ENCODE measurements at places on chromosomes 5 and 9. TPM values are rescaled to one million over a fixed set of nuclear protein-coding genes. Genes with fewer than 3 reads are reported as not detected.

DNA sequence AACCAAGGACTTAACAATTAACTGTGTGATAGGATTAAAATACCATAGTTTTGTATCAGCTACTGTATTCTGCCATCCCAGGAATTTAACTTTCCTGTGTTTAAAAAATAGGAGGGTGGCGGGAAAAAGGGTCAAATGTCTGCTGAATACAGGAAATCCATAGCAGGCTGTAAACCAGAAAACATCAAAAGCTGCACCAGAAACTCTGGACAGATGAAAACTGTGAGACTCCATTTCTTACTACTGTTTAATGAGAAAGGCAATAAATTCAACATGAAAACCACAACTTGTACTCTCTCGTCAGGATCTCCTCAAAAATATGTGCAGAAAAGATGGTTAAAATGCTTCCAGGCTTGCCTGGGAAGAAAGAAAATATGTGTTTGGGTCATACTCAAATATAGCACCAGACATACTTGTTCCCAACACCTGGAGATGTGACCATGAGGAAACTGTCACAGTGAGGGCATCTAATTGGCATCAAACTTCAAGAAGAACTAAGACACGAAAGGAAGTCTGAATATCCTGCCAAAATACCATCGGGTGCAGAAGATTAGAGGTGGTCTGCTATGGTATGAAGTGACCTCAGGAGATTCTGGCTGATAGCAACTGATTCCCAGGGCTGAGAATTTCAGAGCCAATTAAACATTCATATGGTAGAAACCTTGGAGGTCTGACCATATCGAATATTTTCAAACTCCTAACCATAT lies 164.7 kb upstream of the TARS1 start:
- H3K27ac ChIP-seq = no peak overlapping the region
- no peaks in the 10 kb centered on the region for H3K4me1 ChIP-seq
- no peaks in the 10 kb centered on the region for H3K27me3 ChIP-seq

DNA sequence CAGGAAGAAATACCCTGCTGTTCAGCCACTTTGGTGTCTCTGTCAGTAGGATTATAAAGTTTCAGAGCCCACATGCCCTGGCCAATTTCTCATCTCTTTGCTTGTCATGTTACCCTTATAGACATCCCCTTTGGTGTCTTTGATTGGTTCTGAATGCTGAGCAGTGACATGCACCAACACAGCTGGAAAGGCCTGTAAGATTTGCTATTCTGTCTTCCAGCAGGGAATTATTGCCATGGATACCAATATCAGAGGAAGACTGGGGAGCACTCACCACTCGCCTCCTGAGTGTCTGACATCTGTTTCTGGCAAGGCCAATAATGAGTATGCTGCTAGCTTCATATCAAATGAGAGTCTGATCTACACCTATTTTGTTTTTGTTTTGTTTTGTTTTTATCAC lies 34.4 kb downstream of the RAB3C start:
- no peaks in the 10 kb centered on the region for H3K4me1 ChIP-seq
- H3K27ac ChIP-seq = no peak overlapping the region
- no peaks in the 10 kb centered on the region for H3K27me3 ChIP-seq
- no peaks in the 10 kb centered on the region for H3K36me3 ChIP-seq
- no peak overlapping the region for H3K4me3 ChIP-seq

The CCDC192 gene
- total RNA-seq = not detected

The FUT7 gene
- 3.9 TPM for total RNA-seq

DNA sequence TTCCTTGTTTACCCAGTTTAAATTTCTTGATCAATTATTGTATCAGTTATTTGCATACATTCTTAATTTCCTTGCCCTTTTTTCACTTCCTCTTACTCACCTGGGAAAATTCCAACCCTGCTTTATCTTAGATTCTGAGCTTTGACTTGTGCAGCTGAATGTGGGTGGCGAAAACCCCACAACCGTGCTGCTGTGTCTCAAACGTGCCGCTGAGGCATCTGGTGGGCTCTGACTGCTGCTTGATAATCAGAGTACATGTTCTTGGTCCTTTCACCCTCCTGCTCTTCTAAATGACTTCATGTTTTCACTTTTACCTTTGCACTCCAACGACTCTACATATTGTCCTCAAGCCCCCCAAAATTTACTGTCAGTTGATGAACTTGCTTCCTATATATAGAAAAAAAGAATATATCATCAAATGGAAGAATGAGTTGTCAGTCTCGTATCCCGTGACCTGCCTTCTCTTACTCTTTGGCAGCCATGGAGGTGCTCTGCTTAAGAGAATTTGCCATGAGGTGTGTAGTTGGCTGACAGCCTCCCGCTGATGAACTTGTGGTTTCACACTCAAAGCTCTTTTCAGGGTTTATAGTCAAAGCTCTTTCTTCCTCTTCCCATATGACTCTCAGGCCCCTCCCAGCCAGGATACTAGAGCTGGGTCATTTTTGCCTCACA lies 14.0 kb upstream of the JAK2 start:
- H3K4me3 ChIP-seq = no peak overlapping the region
- H3K27me3 ChIP-seq = no peaks in the 10 kb centered on the region
- H3K27ac ChIP-seq = no peak overlapping the region
- no peaks in the 10 kb centered on the region for H3K36me3 ChIP-seq
- peaks cover 11% of the 10 kb centered on the region for H3K4me1 ChIP-seq

DNA sequence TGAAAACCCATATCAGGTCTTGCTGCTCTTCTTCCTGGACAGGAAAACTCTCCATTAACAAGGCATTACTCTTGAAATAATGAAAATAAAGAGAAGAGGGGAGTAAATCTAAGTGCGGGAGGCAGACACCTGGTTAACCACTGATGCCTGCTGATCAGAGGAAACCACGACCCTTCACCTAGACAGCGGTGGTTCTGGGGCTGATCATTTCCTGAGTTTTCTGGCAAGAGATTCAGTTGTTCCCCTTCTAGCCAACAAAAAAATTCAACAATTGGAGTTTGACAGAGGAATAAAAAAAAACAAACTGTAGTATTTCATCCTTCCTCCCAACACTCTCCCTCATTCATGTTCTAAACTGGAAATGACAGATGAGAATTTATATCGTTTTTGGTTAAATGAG lies 3.0 kb downstream of the RLN2 start:
- no peaks in the 10 kb centered on the region for H3K36me3 ChIP-seq
- peak; percentile 38 for DNase-seq
- no peak overlapping the region for H3K4me3 ChIP-seq
- H3K4me1 ChIP-seq = peaks cover 6% of the 10 kb centered on the region
- no peak overlapping the region for H3K27ac ChIP-seq

- H3K4me3 ChIP-seq = no peak overlapping the region
- no peaks in the 10 kb centered on the region for H3K36me3 ChIP-seq
- no peaks in the 10 kb centered on the region for H3K4me1 ChIP-seq
- no peak overlapping the region for H3K27ac ChIP-seq
Observed at GRCh38 chr5:107058803-107059202, 611.9 kb downstream of the EFNA5 start.

DNA sequence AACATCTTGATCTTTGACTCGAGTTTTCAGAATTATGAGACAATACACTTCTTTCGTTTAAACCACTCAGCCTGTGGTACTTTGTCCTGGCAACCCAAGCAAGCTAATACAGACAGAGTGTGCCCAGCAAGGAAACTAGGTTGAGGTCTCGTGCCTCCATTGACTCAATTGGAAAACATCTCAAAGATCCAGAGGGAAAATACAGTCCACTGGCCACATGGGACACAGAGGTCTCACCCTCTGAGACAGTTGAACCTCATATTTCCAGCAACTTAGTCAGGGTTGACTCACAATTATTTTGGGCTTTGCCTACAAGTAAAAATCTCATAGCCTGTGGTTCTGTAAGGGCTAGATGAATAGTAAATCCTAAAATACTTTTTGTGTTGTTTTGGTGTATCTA lies 631.5 kb downstream of the MTRR start:
- no peak overlapping the region for H3K27ac ChIP-seq
- no peaks in the 10 kb centered on the region for H3K27me3 ChIP-seq
- H3K4me3 ChIP-seq = no peak overlapping the region
- no peak for DNase-seq
- no peaks in the 10 kb centered on the region for H3K36me3 ChIP-seq
- no peaks in the 10 kb centered on the region for H3K4me1 ChIP-seq

DNA sequence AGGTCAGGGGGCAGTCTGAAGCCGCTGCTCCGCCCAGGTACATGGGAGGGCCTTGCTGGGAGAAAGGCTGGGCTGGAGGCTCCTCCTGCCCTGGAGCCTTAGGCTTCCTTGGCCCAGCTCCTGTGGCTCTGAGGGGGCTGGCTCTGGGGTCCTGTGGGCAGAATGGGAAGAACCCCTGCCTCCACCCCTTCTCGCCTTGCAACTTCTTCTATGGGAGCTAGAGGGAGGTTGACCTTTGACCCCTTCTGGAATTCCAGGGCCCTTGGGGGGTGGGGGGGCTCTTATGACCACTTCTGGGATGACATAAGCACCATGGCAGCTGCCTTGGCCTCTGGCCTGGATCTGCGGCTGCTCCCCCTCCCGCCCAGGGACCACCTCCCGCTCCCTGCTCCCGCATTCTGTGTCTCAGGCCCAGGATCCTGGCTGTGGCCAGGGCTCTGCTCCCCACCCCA lies 32.2 kb downstream of the IER5L start:
- no peak overlapping the region for H3K27ac ChIP-seq
- no peak overlapping the region for H3K4me3 ChIP-seq
- H3K27me3 ChIP-seq = no peaks in the 10 kb centered on the region

- no peaks in the 10 kb centered on the region for H3K27me3 ChIP-seq
- no peaks in the 10 kb centered on the region for H3K4me1 ChIP-seq
- H3K27ac ChIP-seq = no peak overlapping the region
- no peak overlapping the region for H3K4me3 ChIP-seq
- no peak for DNase-seq
Observed at GRCh38 chr5:178538741-178539229, 51.4 kb downstream of the COL23A1 start.

DNA sequence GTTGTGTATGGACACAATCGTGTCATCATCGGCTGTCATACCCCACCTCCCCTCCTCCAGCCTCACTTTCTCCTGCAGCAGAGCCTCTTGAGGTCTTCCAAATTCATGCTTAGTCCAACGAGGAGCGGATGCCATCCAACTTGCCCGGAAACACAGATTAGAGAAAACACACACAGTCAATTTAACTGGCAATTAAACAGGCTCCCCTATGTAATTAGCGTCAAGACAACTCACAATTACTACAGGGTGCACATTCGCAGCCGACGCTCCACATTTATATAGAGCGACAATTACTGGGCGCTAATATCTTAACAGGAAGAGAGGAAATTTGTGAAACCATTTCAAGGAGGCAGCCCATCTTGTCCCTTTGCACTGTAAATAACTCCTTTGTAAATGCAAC lies 86.0 kb upstream of the ZNF618 start:
- H3K4me1 ChIP-seq = no peaks in the 10 kb centered on the region
- H3K27me3 ChIP-seq = no peaks in the 10 kb centered on the region
- no peak overlapping the region for H3K27ac ChIP-seq
- no peak overlapping the region for H3K4me3 ChIP-seq
- H3K36me3 ChIP-seq = no peaks in the 10 kb centered on the region

- H3K4me3 ChIP-seq = no peak overlapping the region
- no peaks in the 10 kb centered on the region for H3K27me3 ChIP-seq
- DNase-seq = no peak
- peaks cover 9% of the 10 kb centered on the region for H3K4me1 ChIP-seq
- H3K36me3 ChIP-seq = no peaks in the 10 kb centered on the region
Observed at GRCh38 chr9:107863396-107863795, 373.8 kb upstream of the KLF4 start.

- H3K27me3 ChIP-seq = no peaks in the 10 kb centered on the region
- H3K4me1 ChIP-seq = no peaks in the 10 kb centered on the region
- no peaks in the 10 kb centered on the region for H3K36me3 ChIP-seq
- no peak for DNase-seq
- H3K27ac ChIP-seq = no peak overlapping the region
- no peak overlapping the region for H3K4me3 ChIP-seq
Observed at GRCh38 chr9:70600506-70600905, 186.0 kb upstream of the KLF9 start.

DNA sequence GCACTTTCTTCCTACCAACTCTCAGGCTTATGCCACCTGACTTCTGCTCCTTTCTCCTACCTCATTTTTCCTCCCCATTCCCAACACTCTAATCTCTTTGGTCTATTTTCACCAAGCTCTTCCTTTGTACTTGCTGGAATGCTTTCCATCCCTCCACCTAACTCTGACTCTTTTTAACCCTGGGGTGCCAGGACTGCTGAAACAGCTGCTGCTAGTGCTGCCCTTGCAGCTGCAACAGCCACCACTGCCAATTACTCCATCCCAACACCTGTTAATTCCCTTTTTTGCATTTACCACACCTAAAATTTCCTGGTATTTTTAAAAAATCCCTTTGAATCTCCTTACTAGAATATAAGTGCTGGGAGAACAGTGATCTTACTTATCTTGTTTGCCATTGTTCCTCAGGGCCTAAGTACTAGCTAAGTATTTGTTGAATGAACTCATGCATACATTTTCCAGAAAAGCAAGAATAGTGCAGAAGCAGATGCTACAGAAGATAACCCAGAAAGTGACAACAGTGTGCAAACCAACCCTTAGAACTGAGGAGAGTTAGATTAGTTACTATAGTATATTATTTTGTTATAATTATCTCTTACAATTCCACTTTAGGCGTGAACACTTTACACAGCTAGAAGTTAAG lies 11.5 kb downstream of the NADK2 start:
- H3K4me1 ChIP-seq = no peaks in the 10 kb centered on the region
- DNase-seq = no peak
- H3K36me3 ChIP-seq = no peaks in the 10 kb centered on the region
- H3K27ac ChIP-seq = no peak overlapping the region

DNA sequence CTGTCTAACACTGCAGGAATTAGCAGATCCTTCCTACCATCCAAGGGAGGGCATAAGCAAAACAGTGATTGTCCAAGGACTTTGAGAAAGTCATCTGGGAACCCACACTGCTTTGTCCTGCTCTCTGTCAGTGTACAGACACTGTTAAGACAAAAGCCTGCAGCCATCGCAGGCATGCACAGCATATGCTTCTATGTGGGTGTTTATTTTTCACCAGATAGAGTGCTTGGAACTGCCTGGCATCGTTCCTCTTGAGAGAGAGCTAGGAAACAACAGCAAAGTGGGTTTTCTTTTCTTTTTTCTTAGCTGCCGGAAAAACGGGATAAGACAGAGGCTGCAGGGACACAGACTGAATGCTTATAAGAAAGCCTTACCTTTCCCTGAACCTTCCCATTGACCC lies 212.3 kb downstream of the ICE1 start:
- no peaks in the 10 kb centered on the region for H3K27me3 ChIP-seq
- H3K36me3 ChIP-seq = no peaks in the 10 kb centered on the region
- DNase-seq = no peak
- H3K4me3 ChIP-seq = no peak overlapping the region
- no peak overlapping the region for H3K27ac ChIP-seq

DNA sequence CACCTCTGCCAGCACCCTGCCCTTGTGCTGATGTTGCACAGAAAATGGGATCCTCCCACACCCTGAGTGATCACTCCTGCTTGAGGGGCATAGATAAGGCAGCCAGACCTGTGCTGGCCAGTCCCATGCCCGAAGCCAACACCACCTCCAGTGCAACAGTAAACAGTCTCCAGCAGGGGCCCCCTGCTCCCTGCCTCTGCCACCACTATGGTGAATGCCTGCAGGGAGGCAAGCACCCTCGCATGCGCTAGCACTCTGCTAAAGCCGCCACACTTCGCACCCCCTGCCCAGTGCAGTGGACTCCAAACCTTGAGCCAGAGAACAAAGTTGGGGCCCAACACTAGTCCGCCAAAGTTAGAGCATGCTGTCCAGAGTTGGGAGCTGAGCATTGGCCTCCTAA lies 118.7 kb downstream of the PJA2 start:
- no peak for DNase-seq
- no peaks in the 10 kb centered on the region for H3K36me3 ChIP-seq
- H3K27me3 ChIP-seq = no peaks in the 10 kb centered on the region
- H3K4me1 ChIP-seq = no peaks in the 10 kb centered on the region

Data from natural killer cell (primary cell).